ENCODE measurements at places on chromosomes 6 and 20. TPM values are rescaled to one million over a fixed set of nuclear protein-coding genes. Genes with fewer than 3 reads are reported as not detected.

Gene MATN4
- 0.58 TPM for polyA plus RNA-seq

Gene ATP6V1G2
- polyA plus RNA-seq = 3.8 TPM

DNA sequence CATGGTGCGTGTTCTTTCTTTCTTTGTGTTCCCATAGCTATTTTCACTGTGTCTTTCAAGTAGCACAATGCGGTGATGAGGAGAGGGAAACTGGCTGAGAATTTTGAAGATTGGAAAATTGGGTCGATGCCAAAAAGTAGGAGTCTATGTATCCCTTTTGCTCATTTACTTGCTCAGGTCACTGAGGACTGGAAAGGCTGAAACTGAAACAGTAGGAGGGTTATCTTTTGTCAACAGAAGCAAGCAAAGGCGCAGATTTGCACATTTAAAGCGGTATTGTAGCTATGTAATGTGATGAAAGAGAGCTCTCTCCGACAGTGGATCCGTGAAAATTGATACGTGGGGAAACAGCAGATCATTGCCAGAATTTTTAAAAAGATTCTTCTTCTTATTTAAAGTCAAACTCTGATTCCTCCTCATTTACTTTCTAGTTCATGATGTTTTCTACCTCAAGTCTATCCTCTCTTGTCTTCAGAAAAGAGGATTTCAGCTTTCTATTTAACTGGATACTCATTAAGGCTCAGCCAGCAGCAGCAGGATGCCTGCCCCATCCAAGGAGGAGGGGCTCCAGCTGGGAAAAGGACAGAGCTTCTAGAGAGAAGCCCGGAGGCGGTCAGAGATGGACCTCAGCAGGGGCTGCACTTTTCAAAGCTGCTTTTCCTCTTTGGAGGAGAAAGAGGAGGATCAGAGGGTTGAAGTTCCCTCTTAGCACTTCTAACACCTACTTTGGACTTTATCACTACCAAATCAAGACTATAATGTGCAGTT, 15.9 kb upstream of the FYN start:
- DNase-seq = no peak

- no peak for DNase-seq
These were observed 34.0 kb downstream of the HLA-F start for GRCh38 chr6:29757282-29757681.

GRCh38 chr6:28090917-28091586, 10.7 kb downstream of the ZNF165 start:
- no peak for DNase-seq

GRCh38 chr20:26208296-26209091, 511.8 kb upstream of the ZNF337 start:
- DNase-seq = no peak

DNA sequence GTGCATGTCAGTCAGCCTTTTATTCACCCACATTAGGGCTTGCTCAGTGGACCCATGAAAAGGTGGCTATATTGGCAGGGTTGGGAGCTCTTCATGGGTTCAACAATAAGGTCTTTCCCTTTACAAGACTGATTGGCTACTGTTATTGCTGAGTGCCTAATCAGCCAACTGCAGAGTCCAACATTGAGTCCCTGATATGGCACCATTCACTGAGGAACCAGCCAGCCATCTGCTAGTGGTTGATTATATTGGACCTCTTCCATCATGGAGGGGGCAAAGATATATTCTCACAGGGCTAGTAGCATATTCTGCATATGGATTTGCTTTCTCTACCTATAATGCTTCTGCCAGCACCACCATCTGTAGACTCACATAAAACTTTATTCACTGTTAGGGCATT, 69.9 kb downstream of the CDKAL1 start:
- DNase-seq = no peak

DNA sequence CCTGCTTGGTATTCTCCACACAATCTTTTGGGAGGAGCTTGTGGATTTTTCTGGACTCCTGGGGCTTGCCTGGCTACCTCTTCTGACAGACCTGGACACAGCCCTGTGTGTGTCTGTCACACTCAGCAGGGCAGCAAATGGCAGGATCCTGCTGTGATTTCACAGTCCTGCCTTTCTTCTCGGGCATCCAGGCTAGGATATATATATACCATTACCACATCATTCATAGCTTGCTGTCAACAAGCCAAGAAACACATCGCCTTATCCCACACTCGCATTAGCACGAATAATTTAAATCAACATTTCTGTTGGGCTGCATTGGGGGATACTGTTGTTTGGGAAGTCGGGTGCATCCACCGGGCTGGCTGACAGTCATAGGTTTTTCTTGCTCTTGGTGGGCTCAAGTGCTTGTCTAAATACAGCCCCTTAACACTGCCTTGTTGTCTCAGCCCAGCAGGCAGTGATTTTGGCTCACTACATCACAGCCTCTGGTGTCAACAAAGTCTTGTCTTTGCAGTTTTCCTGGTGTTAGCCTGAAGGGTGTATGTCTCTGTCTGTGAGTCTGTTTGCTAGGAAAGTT, 154.9 kb upstream of the FERMT1 start:
- no peak for DNase-seq

All from urinary bladder (tissue), 4 donors.